Psoas muscle (tissue), 8 donors: ENCODE measurements at places on chromosomes 3 and 15.

GRCh38 chr3:123722456-123722855 lies 137.6 kb upstream of the HACD2 start:
- no peaks in the 10 kb centered on the region for H3K27me3 ChIP-seq
- H3K4me1 ChIP-seq: no peaks in the 10 kb centered on the region
- H3K36me3 ChIP-seq: no peaks in the 10 kb centered on the region
- no peak overlapping the region for H3K4me3 ChIP-seq
- H3K27ac ChIP-seq: no peak overlapping the region
- no peak for DNase-seq

DNA sequence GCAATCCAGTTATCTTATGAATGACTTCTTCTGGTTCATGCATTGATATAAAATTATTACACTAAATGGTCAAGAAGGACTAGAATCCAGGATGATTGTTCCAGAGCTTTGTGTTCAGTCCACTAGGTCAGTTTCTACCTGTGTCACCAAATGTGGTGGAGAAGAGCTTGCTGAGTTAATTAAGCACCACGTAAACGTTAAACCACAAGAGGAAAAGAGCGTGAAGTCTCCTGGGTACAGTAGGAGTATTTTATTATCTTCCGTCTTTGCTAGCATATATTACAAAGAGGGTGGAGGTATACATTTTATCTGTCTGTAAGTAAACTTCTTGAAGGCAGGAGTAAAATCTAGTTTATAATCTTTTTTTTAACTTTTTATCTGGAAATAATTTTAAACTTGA lies 23.5 kb downstream of the CHP1 start:
- H3K27me3 ChIP-seq: no peaks in the 10 kb centered on the region
- no peak overlapping the region for H3K4me3 ChIP-seq
- H3K27ac ChIP-seq: no peak overlapping the region
- peaks cover 22% of the 10 kb centered on the region for H3K4me1 ChIP-seq
- H3K36me3 ChIP-seq: peaks cover 3% of the 10 kb centered on the region

DNA sequence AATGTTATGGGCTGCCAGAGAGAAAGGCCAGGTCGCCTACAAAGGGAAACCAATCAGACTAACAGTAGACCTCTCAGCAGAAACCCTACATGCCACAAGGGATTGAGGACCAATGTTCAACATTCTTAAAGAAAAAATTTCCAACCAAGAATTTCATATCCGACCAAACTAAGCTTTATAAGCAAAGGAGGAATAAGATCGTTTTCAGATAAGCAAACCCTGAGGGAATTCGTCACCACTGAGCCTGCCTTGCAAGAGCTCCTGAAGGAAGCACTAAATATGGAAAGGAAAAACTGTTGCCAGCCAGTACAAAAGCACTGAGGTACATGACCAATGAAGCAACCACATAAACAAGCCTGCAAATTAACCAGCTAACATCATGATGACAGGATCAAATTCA lies 33.1 kb downstream of the PYGO1 start:
- no peaks in the 10 kb centered on the region for H3K27me3 ChIP-seq
- no peak for DNase-seq
- H3K27ac ChIP-seq: no peak overlapping the region
- H3K4me1 ChIP-seq: no peaks in the 10 kb centered on the region
- no peaks in the 10 kb centered on the region for H3K36me3 ChIP-seq
- no peak overlapping the region for H3K4me3 ChIP-seq

DNA sequence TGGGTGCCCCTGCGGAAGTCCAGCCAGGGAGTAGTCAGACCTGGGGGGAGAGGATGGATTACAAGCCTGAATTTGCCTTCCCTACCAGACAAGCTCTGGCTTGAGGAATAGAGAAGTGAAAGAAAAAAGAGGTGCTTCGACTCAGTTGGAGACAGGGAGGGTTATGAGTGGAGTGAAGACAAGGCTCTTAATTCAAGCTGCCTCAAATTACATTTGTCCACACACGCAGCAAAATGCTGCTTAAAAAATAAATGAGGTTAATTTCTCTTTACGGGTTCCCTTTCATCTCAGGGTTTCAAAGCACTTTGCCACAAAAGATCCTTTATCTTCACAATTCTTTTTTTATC lies 49.0 kb upstream of the SLC4A7 start:
- H3K27ac ChIP-seq: peak overlapping the region; percentile 54
- peaks cover 12% of the 10 kb centered on the region for H3K4me1 ChIP-seq
- DNase-seq: no peak
- no peak overlapping the region for H3K4me3 ChIP-seq

DNA sequence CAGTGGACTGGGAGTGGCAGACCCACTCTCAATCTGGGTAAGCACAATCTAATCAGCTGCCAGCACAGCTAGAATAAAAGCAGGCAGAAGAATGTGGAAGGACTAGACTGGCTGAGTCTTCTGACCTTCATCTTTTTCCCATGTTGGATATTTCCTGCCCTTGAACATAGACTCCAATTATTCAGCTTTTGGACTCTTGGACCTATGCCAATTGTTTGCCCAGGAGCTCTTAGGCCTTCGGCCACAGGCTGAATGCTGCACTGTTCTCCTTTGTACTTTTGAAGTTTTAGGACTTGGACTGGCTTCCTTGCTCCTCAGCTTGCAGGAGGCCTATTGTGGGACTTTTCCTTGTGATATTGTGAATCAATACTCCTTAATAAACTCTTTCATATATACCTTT lies 477.7 kb upstream of the ZNF385D start:
- no peaks in the 10 kb centered on the region for H3K36me3 ChIP-seq
- DNase-seq: no peak
- H3K4me1 ChIP-seq: no peaks in the 10 kb centered on the region
- H3K27me3 ChIP-seq: no peaks in the 10 kb centered on the region

DNA sequence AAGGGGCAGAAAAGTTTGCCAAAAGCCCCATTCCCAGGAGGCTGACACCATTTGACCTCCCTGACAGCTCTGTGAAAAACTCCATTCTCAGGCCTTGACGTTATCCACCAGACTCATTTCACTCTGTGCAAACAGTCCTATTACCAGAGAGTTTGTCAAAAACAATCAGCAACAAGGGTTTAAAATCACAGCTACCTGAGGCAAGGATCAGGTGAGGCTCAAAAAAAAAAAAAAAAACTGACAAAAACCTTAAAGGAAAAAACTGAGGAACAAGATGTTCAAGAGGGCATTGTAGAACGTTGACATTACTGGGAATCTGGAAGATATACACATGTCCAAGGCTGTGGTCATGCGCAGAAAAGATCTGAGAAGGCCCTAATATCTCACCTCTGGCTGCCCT lies 11.4 kb downstream of the AVEN start:
- DNase-seq: no peak
- no peaks in the 10 kb centered on the region for H3K4me1 ChIP-seq
- no peaks in the 10 kb centered on the region for H3K36me3 ChIP-seq
- no peak overlapping the region for H3K4me3 ChIP-seq
- H3K27ac ChIP-seq: no peak overlapping the region
- H3K27me3 ChIP-seq: no peaks in the 10 kb centered on the region

- H3K36me3 ChIP-seq: no peaks in the 10 kb centered on the region
- no peaks in the 10 kb centered on the region for H3K4me1 ChIP-seq
- no peaks in the 10 kb centered on the region for H3K27me3 ChIP-seq
- H3K4me3 ChIP-seq: no peak overlapping the region
- no peak overlapping the region for H3K27ac ChIP-seq
- DNase-seq: no peak
Measured at GRCh38 chr3:62705721-62706120, 169.5 kb downstream of the CADPS start.

- H3K27me3 ChIP-seq: no peaks in the 10 kb centered on the region
- no peak overlapping the region for H3K4me3 ChIP-seq
- no peaks in the 10 kb centered on the region for H3K36me3 ChIP-seq
Measured at GRCh38 chr3:70249509-70250160, 62.8 kb downstream of the MDFIC2 start.
